ENCODE measurements at places on chromosomes 11 and 22.

DNA sequence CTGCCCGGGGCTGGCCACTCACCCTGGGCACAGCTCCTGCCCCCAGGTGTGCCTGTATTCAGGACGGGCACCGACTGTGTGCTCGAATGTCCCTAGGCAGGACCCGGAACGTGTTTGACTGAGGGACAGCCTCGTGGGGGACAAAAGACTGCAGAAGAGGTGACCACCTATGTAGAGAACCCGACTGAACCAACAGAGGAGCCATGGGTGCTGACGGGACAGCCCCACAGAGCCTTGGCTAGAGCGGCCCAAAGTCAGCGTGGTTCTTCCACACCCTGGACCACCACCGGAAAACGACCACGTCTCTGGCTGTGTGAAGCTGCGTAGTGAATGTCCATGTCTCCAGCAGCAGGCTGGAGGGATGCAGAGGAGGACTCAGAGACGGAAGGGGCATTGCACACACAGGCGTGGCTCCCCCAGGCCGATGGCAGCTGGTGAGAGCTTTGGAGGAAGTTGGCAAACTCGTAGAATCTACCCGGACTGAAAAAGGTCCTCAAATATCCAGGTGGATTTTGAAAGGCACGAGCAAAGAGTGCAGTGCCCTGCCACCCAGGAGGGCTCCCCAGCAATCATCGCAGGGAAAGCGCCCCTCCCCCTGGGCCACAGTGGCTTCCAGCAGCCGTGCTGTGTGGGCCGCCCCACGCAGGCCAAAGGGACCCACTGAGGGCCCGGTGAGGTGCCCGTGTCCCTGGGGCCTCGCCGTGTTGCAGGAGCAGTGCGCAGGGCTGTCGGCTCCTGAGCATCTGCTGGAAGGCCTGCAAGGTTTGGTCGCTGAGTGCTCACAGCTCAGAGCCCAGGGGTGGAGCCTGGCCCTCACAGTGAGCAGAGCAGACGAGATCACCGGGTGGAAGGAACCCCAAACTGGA is 17.5 kb upstream of the MUC5B start:
- DNase-seq: peak; percentile 0

GRCh38 chr11:117752071-117752470 is 44.9 kb downstream of the DSCAML1 start:
- no peak for DNase-seq

GRCh38 chr11:116173506-116173905 is 599.3 kb downstream of the BUD13 start:
- no peak for DNase-seq

DNA sequence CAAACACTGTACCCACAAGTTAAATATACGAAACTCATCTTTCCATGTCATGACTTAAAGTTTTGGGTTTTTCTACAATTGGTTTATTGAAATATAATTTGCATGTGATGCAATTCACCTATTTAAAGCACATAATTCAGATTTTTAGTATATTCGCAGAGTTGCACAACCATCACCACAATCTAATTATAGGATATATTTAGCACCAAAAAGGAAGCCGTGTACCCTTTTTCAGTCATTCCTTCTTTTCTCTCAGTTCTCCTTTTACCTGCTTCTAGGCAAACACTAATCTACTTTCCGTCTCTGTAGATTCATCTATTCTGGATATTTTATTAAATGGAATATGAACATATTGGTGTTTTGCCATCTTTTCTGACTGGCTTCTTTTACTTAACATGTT is 1458.1 kb upstream of the TENM4 start:
- no peak for DNase-seq

GRCh38 chr11:102770191-102770590 is 10.2 kb downstream of the MMP10 start:
- DNase-seq: no peak

- no peak for DNase-seq
These were observed 140.2 kb upstream of the SESN3 start for GRCh38 chr11:95371153-95371552.

Data from CD4-positive, alpha-beta T cell treated with Interleukin-17A for 4 hours (primary cell).